Right renal pelvis (tissue), 4 donors: ENCODE measurements at places on chromosomes 7 and 10. TPM values are rescaled to one million over a fixed set of nuclear protein-coding genes. Genes with fewer than 3 reads are reported as not detected.

- no peak for DNase-seq
These were observed 18.9 kb downstream of the GBX1 start for GRCh38 chr7:151148319-151149259.

- DNase-seq: no peak
These were observed 27.8 kb upstream of the ITGB8 start for GRCh38 chr7:20302891-20303290.

GPR158 gene
- polyA plus RNA-seq: 0.35 TPM

DNA sequence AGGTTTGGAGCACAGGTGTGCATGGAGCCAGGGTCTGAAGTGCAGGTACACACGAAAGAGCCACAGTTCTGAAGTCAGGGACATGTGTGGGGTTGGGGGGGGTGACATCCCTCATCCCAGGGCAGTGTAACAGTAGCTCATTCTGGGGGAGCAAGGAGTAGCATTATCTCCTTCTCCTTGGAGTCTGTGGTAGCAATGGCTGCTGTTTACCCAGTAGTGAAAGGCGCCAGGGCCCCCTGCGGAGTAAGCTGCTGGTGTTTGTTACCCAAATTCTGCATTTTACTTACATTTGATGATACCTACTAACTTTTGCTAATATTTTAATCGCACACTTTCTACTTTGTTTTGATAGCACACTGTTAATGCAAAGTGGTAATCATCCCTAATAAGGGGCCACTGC lies 665.5 kb downstream of the GATA3 start:
- DNase-seq: no peak

GRCh38 chr10:59695637-59696036 lies 14.0 kb downstream of the SLC16A9 start:
- DNase-seq: no peak

DNA sequence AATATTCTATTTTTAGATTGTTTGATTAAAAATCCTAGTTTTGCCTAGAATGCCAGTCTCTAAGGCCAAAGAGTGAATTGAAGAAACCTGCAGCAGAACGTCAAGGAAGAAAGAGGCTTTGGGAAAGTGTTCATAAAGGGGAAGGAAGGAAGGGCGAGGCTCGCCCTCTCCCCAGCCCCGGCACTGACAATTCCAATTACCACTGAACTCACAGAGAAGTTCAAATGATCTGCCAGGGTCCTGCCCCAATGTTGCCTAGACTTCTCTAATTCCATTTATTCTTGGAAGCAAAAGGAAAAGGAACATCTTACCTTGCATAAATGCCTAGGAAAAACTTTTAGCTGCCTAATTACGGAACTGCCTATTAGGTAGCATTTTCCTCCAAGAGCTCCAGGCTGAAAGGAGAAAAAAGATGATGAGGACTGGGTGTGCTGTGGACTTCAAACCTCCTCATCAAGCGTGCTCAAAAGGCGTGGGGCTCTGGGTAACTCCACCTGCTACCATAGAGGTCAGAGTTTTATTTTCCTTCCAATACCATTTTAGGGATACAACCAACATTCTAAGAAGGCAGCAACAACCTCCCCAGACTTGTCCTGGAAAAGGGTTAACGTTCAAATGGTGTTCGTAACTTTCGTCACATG lies 134.5 kb downstream of the PKD1L1 start:
- DNase-seq: no peak

GRID2IP gene
- polyA plus RNA-seq: 0.60 TPM

DNA sequence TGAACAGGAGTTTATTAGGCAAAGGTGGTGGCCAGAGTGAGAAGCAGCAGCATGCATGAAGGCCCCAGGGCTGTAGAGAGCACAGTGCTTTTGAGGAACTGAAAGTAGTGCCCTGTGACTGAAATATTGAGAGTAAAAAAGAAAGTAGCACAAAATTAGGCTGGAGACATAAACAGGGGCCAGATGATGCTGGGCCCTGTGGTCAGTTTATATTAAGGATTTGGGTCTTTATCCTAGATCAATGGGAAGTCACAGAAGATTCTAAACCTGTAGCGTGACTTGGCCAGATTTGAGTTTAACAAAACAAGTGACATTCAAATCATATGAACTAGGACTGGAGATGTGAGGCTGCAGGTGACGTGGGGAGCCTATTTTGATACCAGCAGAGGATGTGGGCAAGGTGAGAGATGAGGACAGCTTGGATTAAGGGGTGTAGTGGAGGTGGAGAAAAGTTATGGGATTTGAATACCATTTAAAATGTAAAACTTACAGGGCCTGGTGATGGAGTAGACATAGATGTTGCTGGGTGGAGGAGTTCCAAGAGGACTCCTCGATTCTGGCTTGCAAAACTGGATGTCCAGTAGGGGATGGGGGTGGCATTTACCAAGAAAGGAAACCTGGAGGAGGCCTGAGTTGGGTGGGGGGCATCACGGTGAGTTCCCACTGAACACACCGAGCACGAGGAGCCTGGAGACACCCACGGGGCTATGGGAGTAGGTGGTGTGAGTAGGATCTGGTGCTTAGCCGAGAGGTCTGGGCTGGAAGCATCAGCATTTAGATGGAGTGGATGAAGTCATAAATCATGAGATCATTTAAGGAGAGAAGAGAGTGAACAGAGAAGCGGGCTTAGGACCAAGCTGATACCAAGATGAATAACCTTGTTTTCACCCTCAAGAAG lies 52.8 kb downstream of the HHEX start:
- no peak for DNase-seq

DNA sequence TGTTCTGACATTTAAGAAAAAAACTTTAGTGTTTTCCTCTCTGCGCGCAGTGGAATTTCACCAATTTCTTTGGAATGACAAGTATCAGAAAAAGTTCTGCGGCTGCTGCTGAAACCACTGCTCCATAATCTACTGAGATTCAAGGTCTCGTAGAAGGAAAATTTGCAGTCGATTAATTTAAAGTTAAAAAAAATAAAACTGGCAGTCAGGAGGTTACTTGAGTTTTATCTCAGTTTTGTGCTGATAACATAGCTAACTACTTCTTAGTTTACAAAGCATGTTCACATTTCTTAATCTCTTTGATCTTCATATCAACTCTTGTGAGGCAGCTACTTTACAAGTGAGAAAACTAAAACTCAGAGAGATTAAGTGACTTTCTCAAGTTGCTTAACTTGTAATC lies 18.2 kb upstream of the CALD1 start:
- DNase-seq: no peak

ZNF800 gene
- 22.4 TPM for polyA plus RNA-seq

DNA sequence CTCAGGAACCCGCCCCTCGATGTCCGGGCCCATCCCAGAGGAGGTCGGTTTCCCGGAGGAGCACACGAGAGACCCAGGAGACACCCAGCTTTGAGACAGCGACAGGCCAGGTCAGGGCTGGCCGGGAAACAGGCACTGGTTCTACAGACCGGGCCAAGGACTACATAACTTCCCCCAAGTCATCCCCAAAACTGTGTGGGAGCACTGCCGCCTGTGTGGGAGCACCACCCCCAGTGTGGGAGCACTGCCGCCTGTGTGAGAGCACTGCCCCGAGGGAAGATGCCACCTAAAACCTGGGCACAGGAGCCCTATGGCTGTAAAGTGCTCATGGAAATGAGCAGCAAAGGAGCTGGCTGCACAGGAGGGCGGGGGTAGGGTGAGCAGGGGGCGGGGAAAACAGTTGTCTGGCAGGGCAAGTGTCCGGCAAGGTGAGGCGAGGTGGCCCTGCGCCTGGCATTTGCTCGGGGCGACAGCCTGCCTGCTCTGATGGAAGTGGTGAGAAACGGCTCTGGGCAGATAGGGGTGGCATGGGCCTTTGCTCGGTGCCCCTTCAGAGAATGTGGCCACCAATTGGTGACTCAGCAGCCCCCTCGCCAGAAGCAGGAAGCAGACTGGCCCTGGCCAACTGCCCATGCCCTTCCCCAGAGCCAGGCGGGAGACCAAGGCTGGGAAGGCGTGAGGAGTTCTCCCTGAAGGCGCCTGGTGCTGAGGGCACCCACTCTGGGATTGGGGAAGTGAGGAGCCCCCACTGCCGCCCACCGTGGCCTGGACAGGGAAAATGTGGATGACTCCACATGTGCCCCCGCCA lies 26.2 kb downstream of the PAPOLB start:
- DNase-seq: no peak

GCK gene
- 4.8 TPM for polyA plus RNA-seq

GPR26 gene
- not detected for polyA plus RNA-seq
